GM03348 (cell line): ENCODE measurements at places on chromosomes 16 and 17.

DNA sequence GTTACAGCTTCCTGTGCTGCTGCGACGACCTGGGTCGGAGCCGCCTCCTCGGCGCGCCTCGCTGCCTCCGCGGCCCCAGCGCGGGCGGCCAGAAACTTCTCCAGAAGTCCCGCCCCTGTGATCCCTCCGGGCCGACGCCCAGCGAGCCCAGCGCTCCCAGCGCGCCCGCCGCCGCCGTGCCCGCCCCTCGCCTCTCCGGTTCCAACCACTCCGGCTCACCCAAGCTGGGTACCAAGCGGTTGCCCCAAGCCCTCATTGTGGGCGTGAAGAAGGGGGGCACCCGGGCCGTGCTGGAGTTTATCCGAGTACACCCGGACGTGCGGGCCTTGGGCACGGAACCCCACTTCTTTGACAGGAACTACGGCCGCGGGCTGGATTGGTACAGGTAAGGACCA, 746 bp downstream of the HS3ST2 start:
- no peak for DNase-seq

GRCh38 chr17:33451221-33451620, 158.1 kb upstream of the ASIC2 start:
- DNase-seq, result no peak

DNA sequence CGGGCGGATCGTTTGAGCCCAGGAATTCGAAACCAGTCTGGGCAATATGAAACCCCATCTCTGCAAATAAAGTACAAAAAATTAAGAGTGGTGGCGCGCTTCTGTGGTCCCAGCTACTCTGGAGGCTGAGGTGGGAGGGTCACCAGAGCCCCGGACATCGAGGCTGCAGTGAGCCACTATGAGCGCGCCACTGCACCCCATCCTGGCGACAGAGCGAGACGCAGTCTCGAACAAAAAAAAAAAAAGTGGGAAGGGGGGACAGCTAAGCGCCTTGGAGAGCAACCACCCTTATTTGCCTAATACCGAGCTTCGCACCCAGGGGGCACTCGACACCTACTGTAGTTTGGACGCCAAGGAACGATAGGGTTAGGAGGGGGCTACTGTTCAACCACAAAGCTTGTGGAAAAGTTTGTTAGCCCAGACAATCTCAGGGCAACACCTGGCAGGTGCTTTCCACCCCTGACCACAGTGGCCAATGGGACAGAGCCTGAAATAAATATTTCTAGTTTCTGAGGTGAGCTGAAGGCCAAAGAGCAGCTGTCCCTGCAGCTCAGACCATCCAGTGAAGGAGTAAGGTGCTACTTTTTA, 847 bp upstream of the PSMC3IP start:
- peak; percentile 85 for DNase-seq

DNA sequence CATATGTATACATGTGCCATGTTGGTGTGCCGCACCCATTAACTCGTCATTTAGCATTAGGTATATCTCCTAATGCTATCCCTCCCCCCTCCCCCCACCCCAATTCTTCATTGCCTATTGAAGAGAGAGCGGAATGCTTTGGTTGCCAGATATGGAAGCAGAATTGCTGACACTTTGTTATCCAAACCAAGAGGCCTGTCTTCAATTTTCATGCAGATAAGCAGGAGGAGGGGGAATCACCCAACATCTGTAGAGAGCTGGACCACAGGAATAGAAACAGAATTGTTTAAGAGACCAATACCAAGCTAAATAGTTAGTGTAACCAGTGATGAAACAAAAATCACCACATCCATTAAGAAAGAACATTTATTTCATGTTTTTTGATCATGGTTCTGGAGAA, 7.1 kb downstream of the ASPA start:
- DNase-seq, result no peak

DNA sequence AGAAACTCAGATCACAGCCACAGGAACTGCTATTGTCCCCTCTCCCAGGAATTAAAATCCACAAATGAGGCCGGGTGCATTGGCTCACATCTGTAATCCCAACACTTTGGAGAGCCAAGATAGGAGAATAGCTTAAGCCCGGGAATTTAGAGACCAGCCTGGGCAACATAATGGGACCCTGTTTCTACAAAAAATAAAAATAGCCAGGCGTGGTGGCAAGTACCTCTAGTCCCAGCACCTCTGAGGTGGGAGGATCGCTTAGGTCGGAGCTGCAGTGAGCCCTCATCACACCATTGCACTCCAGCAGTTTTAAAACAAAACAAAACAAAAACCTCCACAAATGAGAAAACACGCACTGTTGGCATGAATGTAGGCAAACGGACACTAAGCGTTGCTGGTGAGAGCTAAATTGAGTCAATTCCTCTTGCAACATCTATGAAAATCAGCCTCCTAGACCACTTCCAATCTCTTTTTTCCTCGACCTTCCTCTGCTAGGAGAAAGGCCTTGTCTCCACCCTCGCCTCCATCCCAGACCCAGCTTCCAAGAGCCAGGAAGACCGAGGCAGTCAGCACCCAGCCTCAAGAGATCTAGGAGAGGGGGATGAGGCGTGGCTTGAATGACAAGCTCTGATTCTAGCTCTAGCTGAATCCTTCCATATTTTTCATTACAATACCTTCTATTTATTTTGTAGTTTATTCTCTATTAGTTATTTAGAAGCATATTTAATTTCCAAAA, 14.8 kb downstream of the TLE7 start:
- no peak for DNase-seq

DNA sequence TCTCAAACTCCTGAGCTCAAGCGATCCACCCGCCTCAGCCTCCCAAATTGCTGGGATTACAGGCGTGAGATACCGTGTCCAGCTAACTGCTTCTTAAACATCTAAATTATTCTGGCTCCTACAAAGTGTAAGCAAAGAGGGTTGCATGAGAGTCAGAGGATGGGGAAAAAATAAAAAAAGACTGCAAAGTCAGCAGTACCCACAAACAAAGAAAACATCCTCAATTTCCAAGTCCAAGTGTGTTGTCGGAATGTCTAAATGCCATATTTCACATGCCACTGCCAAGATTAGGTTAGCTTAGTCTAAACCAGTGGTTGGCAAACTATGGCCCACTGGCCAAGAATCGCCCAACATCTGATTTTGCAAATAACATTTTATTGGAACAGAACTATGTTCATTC, 13.0 kb upstream of the PHLPP2 start:
- no peak for DNase-seq

DNA sequence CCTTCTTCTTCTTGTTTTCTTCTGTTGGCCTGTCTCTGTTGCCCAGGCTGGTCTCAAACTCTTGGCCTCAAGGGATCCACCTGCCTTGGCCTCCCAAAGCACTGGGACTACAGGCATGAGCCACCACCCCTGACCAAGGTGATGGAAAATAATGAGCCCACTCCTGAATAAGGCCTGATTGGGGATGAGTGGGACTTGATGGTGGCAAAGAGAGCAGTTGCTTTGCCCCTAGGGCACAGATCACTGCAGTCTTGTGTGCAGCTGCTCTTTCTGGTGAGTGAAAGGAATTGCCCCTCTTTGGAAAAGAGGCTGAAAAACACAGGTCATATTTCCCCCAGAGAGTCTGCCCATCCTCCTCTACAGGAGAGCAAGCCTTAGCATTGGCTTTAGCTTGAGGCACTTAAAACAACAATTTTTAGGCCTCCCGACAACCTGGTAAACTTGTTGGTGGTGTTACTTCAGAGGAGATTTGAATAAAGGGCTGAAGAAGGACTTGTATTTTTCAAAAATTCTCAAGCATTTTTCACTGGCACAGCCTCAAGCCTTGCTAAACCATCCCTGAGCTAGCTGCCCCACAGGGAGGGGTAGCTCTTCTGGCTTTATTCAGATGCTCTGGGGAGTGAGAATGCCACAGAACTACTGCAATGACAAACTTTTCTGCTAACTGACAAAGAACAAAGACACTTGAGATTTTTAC, 6.1 kb upstream of the PDP2 start:
- DNase-seq, result peak; percentile 50

DNA sequence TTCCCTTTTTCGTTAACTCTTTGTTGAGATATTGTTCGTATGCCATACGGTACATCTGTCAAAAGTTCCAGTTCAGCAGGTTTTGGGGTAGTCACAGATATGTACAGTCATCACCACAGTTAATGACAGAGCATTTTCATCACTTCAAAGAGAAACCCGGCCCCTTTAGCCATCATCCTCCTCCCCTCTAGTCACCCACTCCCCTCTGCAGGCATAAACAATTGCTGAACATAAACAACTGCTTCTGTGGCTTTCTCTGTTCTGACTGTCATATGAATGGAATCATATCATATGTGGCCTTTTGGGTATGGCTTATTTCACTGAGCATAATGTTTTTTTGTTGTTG, 59.3 kb downstream of the RNF213 start:
- DNase-seq, result no peak

DNA sequence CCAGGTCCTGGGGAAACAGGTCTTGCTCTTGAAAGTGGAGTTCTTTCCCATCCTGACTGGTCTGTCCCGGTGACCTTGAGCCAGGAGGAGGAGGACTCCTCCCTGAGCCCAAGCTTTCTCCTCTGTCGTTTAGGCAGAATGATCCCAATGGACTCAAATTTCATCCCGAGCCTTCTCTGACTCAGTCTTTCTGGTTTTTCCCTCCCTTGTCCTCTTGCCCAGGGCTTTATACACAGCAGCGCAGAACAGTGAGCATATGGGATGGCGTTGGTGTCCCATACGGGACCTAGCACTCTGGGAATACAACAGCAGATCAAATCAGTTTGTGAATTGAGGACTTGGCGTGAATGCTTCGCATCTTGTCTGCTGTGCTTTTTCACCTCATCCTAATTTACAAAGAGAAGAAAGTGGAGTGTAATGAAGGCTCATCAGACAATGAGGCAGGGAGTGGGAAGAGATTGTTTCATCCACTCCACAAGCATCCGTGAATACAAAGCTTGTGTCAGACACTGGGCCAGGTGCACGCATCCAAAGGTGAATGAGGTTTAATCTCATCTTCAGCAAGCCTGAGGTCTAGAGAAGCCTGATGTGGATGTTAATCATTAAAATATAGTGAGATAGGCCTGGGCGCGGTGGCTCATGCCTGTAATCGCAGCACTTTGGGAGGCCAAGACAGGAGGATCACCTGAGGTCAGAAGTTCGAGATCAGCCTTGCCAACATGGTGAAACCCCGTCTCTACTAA, 1.1 kb upstream of the XYLT1 start:
- peak; percentile 55 for DNase-seq

- DNase-seq, result no peak
Measured at GRCh38 chr16:50917950-50918703, 176.2 kb downstream of the CYLD start.

GRCh38 chr16:12305847-12306801, 329.6 kb downstream of the SNX29 start:
- no peak for DNase-seq

DNA sequence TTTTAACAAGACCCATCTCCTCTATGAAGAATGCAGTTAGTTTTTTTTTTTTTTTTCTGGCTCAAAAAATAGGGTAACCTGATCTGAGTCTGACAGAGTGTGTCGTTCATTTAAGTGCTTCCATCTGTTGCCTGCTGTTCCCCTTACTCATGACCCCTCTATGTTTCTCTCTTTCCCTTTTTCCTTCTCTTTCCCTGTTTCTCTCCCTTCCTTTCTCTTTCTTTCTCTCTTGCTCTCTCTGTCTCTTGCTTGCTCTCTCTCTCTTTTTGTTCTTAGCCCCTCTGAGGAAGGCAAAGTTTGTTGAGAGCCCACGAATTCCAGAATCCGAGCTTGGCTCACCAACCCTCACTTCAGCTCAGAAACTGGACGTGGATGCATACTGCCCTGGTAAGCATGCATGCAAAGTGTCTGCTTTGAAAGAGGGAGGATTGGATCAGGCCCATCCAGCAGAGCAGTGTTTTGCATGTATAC, 185.0 kb downstream of the TANC2 start:
- DNase-seq, result peak; percentile 37

- peak; percentile 63 for DNase-seq
Measured at GRCh38 chr17:6831661-6832263, at the start of gene TEKT1. TEKT1 (minus strand) TSS chr17:6831729; CDS start chr17:6830376, 1,353 bp downstream.

DNA sequence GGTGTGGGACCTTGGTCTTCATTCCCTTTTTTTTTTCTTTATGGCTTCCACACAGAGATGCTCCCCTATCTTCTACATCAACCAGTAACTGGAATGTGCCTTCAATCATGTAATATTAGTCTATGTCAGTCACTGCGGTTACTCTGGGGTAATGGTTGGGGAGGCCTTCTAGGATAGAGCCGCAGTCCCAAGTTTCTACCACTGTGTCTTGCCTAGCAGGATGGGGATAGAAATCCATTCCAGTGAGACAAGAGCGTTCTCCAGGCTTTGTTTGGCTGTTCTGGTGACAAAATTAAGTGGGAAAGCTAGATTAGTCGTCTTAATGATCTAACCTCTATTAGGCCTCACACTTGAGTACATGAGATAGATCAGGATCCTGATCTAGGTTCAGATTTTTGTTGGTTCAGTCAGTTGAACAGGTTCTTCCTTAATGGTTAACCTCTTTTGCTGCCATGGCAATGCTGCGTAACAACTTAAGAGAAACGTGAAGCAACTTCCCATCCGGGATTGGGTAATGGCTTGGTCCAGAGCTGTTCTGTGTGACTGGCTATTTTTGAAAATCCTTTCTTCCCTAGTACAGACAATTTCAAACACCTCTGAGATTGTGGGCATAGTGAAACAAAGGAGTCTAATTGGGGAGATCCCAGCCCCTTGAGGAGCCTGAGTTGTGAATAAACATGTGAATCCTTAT, 8.7 kb downstream of the MSL1 start:
- no peak for DNase-seq

- DNase-seq, result no peak
Measured at GRCh38 chr16:85978291-85978775, 79.4 kb downstream of the IRF8 start.

DNA sequence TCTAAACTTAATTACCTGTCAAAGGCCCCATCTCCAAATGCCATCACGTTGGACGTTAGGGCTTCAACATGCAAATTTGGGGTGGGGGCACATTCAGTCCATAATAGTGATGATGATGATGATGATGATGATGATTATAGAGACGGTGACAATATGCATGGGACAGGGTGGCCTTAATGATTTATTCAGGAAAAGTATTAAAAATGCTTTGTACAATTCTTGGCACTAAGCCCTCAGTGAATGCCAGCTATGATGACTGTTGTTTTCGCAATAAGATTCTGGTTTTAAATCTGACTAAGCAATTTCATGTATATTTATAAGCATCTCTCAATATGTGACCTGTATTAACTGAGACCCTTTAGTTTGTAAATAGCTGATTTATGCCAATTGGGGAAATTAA, 106.3 kb downstream of the C16orf95 start:
- peak; percentile 24 for DNase-seq

- no peak for DNase-seq
Measured at GRCh38 chr16:8727857-8728618, 53.6 kb downstream of the ABAT start.
